Thymus (tissue), 14 donors: ENCODE measurements at places on chromosomes 5 and 9. TPM values are rescaled to one million over a fixed set of nuclear protein-coding genes. Genes with fewer than 3 reads are reported as not detected.

DNA sequence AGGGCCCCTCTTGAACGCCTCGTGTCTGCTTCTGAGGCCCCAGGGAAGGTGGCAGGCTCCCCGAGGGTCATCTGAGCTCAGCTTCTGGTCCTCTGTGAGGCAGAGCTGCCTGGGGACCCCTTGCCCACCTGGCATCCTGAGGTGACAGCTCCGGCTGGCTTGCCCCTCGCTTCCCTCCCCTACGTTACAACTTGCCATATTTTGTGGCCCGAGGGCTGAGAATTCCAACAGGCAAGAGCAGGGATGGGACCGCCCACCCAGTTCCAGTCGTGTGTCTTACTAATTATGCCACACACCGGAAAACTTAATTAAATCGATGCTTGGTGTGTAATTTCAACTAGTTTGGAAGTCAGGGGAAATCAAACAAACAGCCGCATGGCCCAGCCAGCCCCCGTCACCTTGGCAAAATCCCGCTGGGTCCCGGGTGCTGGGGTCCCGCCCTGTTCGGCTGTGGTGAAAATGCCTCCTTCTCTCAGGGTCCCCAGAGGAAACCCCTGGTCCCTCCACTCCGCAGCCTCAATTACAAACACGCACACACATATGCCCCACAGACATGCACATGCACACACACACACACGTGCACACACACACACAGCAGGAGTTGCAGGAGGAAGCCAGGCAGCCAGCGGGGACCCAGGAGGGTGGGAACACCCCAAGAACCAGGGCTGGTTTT lies 221.0 kb upstream of the IER5L start:
- no peak for DNase-seq

GRCh38 chr9:73270967-73271721 lies 119.5 kb downstream of the ANXA1 start:
- no peak for DNase-seq

DNA sequence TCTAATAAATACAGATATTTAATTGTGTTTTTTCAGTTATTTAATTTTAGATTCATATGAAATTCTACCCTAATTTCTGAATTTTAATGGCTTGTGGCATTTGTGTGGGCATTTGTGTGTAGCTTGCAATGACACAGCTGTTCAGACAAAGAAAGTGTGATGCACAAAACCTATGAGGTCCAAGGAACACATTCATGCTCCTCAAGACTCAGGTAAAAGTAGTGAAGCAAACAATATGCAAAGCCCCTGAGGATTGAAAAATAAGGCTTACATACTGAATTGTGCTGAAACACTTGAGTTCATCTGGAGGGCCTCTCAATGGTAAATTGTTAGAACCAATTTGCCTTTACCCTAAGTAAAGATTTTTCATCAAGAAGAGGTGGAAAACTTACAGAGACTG lies 28.1 kb downstream of the IL7R start:
- no peak for DNase-seq

- DNase-seq: no peak
Observed at GRCh38 chr5:56479696-56480077, 246.6 kb upstream of the ANKRD55 start.

- no peak for DNase-seq
Observed at GRCh38 chr9:29422438-29422837, 1849.2 kb upstream of the C9orf72 start.

- DNase-seq: no peak
Observed at GRCh38 chr9:124626276-124626675, 119.1 kb upstream of the NR5A1 start.

DNA sequence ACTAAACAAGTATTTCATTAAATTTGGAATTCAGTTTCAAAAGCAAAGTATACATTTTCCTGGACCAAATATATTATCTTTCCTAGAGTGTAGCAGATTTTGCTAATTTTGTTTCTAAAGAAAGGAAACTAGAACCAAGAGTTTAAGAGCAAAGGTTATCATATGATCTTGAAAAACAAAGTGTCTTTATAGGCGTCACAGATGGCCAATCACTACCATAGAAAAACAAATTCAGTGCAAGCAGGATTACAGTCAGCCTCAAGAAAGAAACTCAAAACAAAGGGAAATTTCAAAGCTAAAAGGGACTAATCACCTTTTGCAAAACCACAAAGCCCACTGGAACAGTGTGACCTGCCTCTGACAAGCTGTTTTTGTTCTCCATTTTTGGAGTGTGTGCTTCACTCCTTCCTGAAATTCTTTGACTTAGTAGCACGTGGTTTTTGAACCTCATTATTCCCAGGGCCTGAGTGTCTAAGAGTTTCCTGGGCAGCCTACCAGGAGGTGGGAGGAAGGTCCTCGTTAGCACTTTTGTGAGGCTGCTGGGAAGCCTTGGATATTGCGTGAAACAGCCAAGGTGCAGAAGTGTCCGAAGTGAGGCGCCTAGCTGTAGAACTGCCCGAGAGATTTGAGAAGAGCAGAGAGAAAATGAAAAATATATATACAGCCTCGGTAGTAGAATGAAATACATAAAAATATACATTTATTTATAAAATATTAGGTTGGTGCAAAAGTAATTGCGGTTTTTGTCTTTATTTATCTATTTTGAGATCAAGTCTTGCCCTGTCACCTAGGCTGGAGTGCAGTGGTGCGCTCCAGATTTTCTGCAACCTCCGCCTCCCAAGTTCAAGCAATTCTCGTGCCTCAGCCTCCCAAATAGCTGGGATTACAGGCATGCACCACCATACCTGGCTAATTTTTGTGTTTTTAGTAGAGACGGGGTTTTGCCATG lies 246.1 kb downstream of the MARCHF11 start:
- no peak for DNase-seq

The HTR4 gene
- total RNA-seq: not detected

The SPATA6L gene
- 0.47 TPM for total RNA-seq

The CAMK4 gene
- 107 TPM for total RNA-seq

The CEP120 gene
- 24.5 TPM for total RNA-seq

The GARIN3 gene
- not detected for total RNA-seq

The HAVCR2 gene
- 14.5 TPM for total RNA-seq
